Muscle of leg (tissue), 16 donors: ENCODE measurements at places on chromosomes 6 and 20.

- no peak for DNase-seq
- H3K36me3 ChIP-seq = no peaks in the 10 kb centered on the region
- no peak overlapping the region for H3K27ac ChIP-seq
- no peak overlapping the region for H3K4me3 ChIP-seq
- no peaks in the 10 kb centered on the region for H3K27me3 ChIP-seq
- no peaks in the 10 kb centered on the region for H3K4me1 ChIP-seq
These were observed 231.0 kb downstream of the SMOC2 start for GRCh38 chr6:168671863-168672546.

GRCh38 chr6:132693478-132693877 lies 20.4 kb downstream of the VNN1 start:
- H3K4me3 ChIP-seq = no peak overlapping the region
- H3K36me3 ChIP-seq = no peaks in the 10 kb centered on the region
- H3K27me3 ChIP-seq = no peaks in the 10 kb centered on the region
- no peak for DNase-seq
- H3K27ac ChIP-seq = no peak overlapping the region

- no peak overlapping the region for H3K4me3 ChIP-seq
- no peaks in the 10 kb centered on the region for H3K27me3 ChIP-seq
- H3K36me3 ChIP-seq = no peaks in the 10 kb centered on the region
- DNase-seq = no peak
- no peaks in the 10 kb centered on the region for H3K4me1 ChIP-seq
These were observed 30.5 kb downstream of the ANKEF1 start for GRCh38 chr20:10065154-10065833.

DNA sequence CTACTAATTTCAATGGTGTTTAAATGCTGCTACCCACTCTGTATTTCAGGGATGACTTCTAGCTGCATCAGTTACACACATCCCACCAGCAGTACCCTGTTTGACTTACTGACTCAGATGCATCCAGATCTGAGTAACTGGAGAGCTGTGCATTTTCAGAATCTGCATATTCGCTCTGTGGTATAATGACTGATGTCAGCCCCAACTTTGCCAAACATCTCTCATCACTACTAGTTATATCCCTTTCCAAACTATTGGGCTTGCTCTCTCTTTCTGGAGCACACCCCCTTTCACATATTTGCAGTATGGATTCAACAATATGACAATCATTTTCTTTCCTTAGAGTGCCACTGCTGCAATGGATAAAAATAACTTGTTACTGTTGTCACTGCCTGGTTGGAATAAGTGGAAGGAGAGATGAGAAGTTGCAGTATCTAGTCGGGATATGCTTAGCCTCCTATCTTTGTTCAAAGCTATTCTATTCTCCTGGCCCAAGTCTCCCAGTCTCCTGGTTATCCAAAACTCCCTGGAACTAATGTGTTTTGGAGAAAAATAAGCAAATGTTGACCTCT lies 3.3 kb upstream of the RSPO3 start:
- H3K27ac ChIP-seq = peak overlapping the region; percentile 84
- no peaks in the 10 kb centered on the region for H3K36me3 ChIP-seq
- no peak overlapping the region for H3K4me3 ChIP-seq

DNA sequence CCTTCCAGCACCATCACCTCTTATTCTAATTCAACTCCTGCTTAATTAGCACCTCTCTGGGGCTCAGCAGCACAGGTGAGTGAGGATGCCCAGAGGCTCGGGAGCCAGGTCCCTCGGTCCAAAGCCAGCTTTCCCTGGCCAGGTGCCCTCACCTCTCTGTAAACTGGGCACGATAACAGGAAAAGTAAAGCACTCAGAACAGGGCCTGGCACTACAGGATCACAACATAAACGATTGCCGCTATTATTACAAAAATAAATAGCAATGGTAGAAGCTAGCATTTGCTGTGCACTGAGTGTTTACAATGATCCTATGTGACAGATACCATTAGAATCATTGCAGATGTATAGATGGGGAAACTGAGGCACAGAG lies 2.6 kb downstream of the BPIFB2 start:
- H3K36me3 ChIP-seq = no peaks in the 10 kb centered on the region

DNA sequence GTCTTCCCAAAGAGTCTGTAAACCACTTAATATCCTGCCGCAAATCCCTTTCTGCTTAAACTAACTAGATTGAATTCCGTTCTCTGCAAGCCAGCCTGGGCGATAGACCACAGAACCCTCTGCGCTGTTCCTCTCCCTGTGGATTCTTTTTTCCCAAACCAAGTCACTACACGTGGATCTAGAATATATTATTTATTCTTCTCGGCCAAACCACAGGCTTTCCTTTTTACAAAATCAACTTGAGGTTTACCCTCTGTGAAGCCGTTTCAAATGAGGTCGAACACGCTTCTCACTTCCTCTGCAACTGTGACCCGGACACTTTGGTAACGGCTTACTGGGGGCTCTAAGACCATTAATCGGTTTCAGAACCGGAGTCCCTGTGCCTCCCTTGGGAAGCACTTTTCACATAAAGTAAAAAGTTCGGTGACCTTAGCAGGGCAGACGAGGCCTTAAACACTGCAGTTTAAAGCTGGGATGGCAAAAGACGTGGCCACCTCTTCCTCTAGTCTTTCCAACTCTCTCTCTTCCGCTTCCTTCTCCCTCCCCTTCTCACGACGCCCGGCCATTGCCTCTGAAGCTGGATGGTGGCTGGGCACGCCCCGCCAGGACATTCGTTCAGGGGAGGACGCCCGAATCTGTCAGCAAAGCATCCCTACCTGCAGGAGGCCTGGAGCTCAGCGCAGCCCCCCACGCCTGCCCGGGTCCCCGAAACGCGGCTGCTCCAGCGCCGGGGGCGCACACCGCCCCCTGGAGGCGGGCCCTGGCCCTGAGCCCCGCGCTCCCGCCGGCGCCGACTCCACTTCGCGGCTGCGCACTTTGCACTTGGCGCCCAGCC lies 55.0 kb upstream of the FOXC1 start:
- peak overlapping the region; percentile 71 for H3K4me3 ChIP-seq
- H3K27ac ChIP-seq = peak overlapping the region; percentile 72
- no peaks in the 10 kb centered on the region for H3K36me3 ChIP-seq
- peaks cover 8% of the 10 kb centered on the region for H3K4me1 ChIP-seq
- H3K27me3 ChIP-seq = no peaks in the 10 kb centered on the region
- peak; percentile 89 for DNase-seq

DNA sequence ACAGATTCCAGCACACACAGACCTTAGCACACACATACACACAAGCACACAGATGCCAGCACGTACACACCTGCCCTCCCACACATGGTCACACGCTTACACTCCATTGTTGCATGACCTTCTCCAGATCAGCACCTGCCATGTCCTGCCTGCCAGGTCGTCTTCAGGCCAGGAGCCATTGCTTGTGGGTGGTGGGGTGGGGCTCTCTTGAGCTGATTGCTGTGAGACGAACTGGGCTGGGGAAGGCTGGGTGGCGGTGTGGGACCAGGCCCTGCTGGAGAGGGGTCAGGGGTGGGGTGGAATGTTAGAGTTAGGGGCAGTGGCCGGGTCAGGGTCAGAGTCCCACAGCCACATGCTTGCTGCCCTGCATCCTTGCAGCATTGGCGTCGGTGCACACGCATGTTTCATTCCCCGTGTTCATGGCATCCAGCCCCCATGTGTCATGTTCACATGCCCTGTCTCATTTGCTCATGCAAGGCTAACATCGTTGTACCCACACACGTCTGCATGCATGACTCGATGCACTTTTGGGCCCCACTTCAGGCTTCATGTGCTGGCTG lies 6.5 kb upstream of the NPBWR2 start:
- DNase-seq = no peak
- H3K27ac ChIP-seq = no peak overlapping the region
- H3K27me3 ChIP-seq = peaks cover 4% of the 10 kb centered on the region

DNA sequence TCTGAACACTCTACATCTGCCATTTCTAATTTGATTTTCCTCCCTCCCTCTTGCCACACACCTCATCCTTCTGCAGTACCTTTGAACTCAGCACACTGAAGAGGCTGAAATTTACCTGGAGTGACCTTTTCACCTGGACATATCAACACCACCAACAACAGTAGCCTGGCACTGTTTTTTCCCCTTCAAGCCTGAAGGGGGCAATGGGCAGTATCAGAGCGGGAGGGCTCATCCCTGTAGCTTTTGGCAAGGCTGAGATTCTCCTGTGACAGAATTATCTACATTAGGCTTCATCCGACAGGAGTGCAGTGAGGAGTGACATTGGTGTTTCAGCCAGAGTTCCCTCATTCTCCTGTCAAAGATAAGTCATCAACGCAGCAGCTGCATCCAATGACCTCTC lies 312.8 kb upstream of the SPTLC3 start:
- H3K4me3 ChIP-seq = no peak overlapping the region
- H3K36me3 ChIP-seq = no peaks in the 10 kb centered on the region
- H3K4me1 ChIP-seq = no peaks in the 10 kb centered on the region
- H3K27me3 ChIP-seq = no peaks in the 10 kb centered on the region
- H3K27ac ChIP-seq = no peak overlapping the region

DNA sequence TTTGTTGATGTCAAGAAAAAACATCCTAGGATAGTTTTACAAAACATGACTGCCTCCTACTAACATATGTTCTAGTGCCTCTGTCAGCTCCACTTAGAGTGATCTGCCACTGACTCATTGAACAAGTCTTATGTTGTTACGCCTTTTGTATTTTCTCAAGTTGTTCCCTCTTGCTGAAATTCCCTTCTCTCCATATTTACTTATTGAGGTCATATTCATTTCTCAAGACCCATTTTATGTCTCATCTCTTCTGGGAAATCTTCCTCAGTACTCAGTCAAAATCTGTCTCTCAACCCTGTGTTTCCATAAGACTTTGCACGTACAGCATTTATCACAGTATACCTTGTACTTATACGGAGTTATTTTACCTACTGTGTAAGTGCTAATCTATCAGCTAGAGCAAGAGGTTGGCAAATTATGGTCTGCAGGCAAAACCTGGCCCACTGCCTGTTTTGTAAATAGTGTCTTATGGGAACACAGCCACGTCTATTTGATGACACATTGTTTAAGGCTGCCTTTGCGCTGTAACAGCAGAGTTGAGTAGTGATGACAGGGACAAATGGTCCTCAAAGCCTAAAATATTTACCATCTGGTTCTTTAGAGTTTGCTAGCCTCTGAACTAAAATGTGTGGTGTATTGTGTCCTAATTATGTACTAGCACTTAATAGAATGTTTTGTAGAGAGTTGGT lies 83.4 kb downstream of the ADGRB3 start:
- H3K4me3 ChIP-seq = no peak overlapping the region
- no peaks in the 10 kb centered on the region for H3K36me3 ChIP-seq
- H3K27me3 ChIP-seq = no peaks in the 10 kb centered on the region

GRCh38 chr20:20237093-20237959 lies 130.6 kb upstream of the INSM1 start:
- H3K4me3 ChIP-seq = no peak overlapping the region
- H3K27ac ChIP-seq = no peak overlapping the region
- H3K36me3 ChIP-seq = no peaks in the 10 kb centered on the region
- peak; percentile 47 for DNase-seq
- peaks cover 10% of the 10 kb centered on the region for H3K4me1 ChIP-seq
- H3K27me3 ChIP-seq = peaks cover 2% of the 10 kb centered on the region

DNA sequence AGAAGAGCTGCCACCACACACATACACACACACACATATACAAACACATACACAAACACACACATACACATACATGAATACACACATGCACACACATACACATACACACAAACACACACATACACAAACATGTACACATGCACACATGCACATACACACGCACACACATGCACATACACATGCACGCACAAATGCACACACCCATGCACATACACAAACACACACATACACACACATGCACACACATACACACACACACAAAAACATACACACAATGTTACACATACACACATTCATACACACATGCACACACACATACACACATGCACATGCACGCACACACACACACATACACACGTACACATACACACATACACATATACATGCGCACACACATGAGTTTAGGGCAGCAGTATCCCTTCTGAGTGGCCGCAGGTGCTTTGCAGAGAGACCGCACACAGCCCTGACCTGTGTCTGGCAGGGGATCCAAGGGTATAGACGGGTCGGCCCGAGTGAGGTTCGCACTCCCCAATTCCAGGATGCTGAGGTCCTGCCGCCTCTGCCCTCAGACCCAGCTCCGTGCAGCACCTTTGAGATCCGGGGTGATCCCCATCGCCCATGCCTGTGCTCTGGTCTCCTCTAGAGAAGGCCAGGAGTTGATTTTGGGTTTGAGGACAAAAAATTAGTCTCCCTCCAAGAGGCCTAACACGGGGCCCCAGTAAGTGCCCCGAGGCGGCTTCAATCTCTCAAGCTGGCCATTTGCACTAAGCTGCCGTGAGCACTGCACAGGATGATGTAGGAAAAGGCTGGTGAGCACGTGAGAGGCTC lies 56.8 kb downstream of the TMEM242 start:
- H3K27me3 ChIP-seq = no peaks in the 10 kb centered on the region
- no peak for DNase-seq
- no peaks in the 10 kb centered on the region for H3K36me3 ChIP-seq
- peaks cover 30% of the 10 kb centered on the region for H3K4me1 ChIP-seq
- H3K4me3 ChIP-seq = no peak overlapping the region

- H3K27ac ChIP-seq = peak overlapping the region; percentile 71
- peaks cover 19% of the 10 kb centered on the region for H3K4me1 ChIP-seq
These were observed 199.3 kb upstream of the SGK1 start for GRCh38 chr6:134517145-134517658.

- DNase-seq = no peak
- H3K27ac ChIP-seq = no peak overlapping the region
- H3K4me1 ChIP-seq = no peaks in the 10 kb centered on the region
- no peaks in the 10 kb centered on the region for H3K27me3 ChIP-seq
- H3K4me3 ChIP-seq = no peak overlapping the region
These were observed 16.0 kb downstream of the DSE start for GRCh38 chr6:116386581-116387299.

DNA sequence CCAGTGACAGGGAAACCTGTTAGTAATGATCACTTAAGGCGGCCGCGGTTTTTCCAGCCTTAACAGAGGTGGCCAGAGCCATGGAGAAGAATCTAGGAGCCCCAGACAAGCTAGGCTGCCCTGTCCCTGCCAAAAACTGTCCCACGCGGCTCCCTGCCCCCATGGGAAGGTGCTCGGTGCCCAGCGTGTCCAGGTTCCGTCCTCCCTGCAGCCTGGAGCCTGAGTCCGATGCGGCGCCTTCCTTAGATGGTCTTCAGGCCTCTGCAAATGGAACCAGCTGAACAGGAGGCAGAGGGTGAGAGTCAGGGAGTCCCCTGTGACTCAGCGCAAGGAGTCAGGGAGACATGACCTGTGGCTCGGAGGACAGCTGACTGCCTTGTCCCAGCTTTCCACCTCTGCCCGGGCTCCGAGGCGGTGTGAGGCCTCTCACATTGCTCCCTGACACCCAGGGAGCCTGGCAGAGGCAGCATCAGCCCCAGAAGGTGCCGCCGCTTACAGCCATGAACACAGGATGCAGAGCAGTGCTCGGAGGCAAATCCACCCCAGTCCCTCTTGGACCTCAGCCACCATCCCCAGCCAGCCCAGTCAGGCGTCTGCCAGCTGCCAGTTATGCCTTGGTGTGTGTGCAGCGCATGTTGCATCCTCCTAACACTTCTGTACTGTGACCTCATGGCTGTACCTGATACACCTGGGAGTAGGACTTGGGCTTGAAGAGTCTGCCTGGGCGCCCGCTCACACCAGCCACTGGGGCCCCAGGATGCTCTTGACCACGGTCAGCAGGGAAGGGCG lies 377.7 kb downstream of the CDH4 start:
- H3K4me3 ChIP-seq = no peak overlapping the region
- peaks cover 22% of the 10 kb centered on the region for H3K27me3 ChIP-seq
- DNase-seq = peak; percentile 46
- peaks cover 34% of the 10 kb centered on the region for H3K4me1 ChIP-seq

- H3K4me1 ChIP-seq = peaks cover 35% of the 10 kb centered on the region
- H3K27me3 ChIP-seq = no peaks in the 10 kb centered on the region
- H3K27ac ChIP-seq = peak overlapping the region; percentile 97
- peak overlapping the region; percentile 57 for H3K4me3 ChIP-seq
- peak; percentile 94 for DNase-seq
These were observed 150.8 kb downstream of the PRL start for GRCh38 chr6:22145823-22146677.
